ENCODE measurements at places on chromosomes 1 and 21.

GRCh38 chr1:203080456-203080855 lies 5.4 kb downstream of the MYOG start:
- no peak for DNase-seq

DNA sequence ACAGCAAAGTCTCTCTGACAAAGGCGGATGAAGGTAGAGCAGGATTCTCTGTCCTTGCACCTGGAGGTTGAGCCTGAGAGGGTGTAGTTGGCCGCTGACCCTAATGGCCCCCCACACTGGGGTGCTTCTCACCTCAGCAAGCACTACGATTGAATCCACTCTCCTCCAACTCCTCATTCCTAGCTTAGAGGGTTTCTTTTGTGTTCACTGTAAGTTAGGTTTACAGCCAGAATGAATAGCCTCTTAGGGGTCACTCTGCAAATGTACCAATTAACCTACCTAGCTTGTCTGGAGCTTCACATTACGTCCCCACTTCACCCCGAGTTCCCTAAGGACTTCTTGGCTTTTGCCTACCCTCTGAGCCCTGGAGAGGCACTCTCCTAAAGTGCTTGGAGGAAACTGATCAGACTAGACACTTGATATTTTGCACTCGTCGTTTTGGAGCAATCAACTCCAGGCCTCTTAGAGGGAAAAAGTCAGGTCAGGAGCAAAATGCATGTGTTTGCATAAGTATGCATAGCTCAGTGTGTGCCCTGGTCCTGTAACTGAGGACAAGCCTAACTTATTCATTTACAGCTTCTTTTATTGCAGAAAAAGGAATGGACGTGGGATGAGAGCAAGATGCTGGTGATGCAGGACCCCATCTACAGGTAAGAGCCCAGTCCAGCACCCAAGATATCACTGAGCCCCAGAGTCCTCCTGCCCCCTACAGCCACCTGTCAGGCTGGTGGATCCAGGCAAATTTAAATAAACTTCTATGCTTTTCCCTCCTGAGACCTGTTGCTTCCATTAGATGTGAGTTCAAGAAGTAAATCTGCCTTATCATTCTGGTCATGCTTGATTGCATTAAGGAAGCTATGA lies 76.4 kb downstream of the SPATA46 start:
- no peak for DNase-seq

DNA sequence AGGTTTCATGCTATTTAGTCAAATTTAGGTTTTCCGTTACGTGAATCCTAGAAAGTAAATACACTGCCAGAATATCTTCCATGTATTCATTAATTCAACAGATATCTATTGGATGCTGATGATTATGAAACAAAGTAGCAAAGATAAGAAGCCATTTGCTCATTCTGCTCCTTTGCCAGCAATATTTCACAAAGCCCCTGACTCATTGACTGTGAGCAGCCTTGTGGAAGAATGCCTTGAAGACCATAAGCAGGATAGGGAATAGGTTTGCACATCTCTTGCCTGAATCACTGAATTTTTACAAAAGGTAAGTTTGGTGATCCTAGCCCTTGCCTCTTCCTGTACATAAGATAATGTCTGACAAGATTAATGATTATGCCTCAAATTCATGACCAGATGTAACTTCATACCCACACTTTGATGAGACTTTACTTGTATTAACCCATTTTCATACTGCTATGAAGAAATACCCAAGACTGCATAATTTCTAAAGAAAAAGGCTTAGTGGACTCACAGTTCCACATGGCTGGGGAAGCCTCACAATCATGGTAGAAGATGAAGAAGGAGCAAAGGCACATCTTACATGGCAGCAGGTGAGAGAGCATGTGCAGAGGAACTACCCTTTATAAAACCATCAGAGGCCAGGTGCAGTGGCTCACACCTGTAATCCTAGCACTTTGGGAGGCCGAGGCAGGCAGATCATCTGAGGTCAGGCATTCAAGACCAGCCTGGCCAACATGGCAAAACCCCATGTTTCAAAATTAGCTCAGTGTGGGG lies 1.6 kb upstream of the PIGK start:
- no peak for DNase-seq

DNA sequence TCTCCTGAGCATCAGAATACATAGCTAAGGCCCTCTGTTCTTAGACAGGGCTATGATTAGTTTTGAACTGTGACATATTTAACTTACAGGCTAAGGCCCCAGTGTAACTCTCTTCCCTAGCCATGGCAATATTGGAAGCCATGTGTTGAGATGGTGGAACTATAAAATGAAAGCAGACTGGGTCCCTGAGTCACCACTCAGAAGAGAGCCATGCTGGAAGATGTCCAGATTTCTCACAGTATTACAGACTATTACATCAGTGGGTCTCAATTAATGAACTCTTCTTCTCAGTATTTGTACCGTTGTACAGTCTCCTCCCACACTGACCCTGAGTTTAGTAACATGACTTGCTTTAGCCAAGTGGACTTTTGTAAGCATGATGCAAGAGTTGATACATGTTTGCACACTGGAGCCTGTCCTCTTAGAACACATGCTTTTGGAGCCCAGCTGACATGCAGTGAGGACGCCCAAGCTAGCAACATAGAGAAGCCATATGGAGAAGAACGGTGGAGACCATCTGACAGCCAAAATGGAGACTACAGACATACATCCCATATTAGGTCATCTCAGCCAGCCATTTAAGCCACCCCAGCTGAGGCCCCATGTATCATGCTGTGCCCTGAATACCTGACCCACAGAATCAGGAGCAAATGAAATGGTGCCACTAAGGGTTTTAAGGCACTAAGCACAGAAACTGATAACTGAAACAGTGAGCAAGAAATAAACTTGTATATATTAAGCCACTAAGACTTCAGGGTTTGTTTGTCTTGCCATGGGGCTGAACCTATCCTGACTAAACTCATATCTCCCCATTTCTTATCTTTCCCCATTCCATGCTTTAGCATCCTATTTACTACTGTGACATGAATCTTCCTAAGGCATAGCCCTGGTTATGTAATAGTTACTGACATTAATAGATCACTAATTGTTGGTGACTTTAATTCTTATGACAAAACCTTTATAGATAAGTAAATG lies 24.4 kb downstream of the TBX15 start:
- DNase-seq: no peak

GRCh38 chr1:65170511-65171142 lies 22.6 kb downstream of the AK4 start:
- DNase-seq: peak; percentile 82

DNA sequence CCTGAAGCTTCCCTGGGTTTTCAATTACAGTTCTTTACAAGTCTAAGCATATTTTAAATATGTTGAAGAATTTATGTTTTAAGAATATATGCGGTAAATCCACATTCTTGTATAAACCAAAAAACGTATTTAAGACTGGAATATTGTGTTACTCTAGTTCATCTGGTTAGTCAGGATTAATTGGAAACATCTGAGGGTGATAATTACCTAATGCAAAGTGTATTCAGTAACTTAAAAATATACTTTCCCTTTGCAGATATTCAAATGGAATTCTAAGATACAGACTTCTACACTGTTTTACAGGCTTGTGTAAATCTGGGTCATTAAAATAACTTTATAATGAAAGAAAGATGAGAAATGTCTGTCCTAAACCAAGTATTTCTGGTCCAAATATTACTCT lies 302.0 kb downstream of the VAV3 start:
- no peak for DNase-seq

- no peak for DNase-seq
Observed at GRCh38 chr1:241813768-241814320, 34.2 kb upstream of the EXO1 start.

DNA sequence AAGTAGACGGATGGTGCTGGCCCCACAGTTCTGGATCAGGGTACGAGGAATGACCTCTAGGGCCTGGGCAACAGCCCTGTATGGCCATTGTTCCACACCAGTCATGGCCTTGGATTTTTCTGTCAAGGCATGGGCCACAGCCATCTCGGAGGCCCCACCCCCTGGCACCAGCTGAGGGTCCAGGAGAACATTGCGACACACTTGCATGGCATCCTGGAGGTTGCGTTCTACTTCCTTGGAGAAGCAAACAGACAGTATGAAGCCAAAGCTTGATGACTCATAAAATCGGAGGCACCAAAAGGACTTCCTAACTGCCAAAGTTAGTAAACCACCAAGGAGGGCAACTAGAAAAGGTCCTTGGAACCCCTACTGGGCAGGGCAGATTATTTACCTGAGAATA lies 11.9 kb upstream of the VHLL start:
- no peak for DNase-seq

GRCh38 chr1:4161366-4162006 lies 261.4 kb upstream of the C1orf174 start:
- no peak for DNase-seq

Data from cerebellar nuclear complex (tissue), 1 donor.